ENCODE measurements at places on chromosomes 12 and 14.

DNA sequence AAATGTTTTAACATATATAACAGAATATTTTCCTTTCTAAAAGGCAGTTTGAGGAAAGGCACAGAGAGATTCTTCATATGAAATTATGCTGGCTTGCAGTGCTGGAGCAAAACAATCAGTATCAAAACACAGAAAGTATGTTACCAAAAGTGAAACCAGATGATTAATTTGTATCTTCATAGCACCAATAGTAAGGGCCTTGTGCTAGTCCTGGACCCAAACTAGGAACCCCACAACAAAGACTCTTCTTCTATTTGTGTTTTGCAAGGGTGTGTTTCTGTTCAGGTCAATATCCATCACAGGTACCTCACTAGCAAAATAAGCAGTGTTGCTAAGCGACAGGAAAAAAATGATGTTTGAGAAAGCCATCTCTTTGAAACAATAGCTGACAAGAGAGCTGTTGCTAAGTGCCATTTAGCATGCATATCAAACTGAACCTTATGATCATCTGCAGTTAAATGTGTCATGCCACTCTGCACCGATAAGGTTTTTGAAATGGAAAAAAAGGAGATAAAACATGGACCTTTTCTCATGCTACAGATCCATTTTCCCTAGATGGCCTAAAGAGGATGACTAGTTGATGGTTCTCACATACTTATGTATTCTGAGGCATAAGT, 196.2 kb upstream of the ALG10 start:
- no peak for DNase-seq
- no peaks in the 10 kb centered on the region for H3K4me1 ChIP-seq
- no peaks in the 10 kb centered on the region for H3K36me3 ChIP-seq
- H3K4me3 ChIP-seq: no peak overlapping the region
- H3K27me3 ChIP-seq: no peaks in the 10 kb centered on the region

DNA sequence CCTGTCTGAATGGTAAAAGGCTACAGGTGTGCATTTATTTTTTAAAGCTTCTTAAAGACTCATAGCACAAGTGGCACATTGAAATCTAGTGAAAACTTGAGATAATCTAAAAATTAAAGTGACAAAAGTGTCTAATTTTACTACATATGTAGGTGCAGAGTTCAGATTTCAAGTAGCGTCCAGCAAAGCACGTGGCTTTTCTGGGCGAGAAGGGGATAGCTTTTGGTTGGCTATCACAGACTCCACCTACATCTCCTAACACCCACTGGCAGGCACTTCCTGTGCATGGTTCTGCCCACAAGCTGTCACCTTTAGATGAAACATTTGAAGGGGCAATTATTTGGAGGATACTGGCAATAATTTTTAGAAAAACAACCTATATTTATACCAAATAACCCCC, 1.9 kb upstream of the PITPNM2 start:
- peaks cover 4% of the 10 kb centered on the region for H3K4me1 ChIP-seq
- no peak overlapping the region for H3K4me3 ChIP-seq
- H3K27ac ChIP-seq: no peak overlapping the region
- peaks cover 3% of the 10 kb centered on the region for H3K36me3 ChIP-seq
- DNase-seq: no peak

DNA sequence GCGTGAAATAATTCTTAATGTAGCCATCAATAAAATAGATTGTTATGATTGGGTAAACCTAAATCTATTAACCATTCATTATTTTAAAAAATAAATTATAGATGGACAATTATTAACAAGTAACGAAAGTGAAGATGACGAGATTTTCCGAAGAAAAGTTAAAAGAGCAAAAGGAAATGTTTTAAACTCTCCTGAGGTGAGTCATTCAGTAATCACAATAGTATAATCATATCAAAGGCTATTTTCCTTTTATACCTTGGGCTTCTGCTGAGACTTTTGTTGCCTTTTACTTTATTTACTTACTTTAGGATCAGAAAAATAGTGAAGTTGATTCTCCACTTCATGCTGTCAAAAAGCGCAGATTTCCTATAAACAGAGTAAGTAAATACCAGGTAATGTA, 45.6 kb downstream of the FANCM start:
- no peak overlapping the region for H3K4me3 ChIP-seq
- H3K27me3 ChIP-seq: no peaks in the 10 kb centered on the region
- no peaks in the 10 kb centered on the region for H3K4me1 ChIP-seq
- H3K36me3 ChIP-seq: no peaks in the 10 kb centered on the region
- no peak for DNase-seq
- no peak overlapping the region for H3K27ac ChIP-seq

- H3K4me3 ChIP-seq: no peak overlapping the region
- H3K27me3 ChIP-seq: no peaks in the 10 kb centered on the region
- no peak overlapping the region for H3K27ac ChIP-seq
- H3K36me3 ChIP-seq: no peaks in the 10 kb centered on the region
- H3K4me1 ChIP-seq: no peaks in the 10 kb centered on the region
Measured at GRCh38 chr14:22231018-22231417, 358.0 kb downstream of the DAD1 start.

- no peaks in the 10 kb centered on the region for H3K27me3 ChIP-seq
- DNase-seq: peak; percentile 3
- H3K4me1 ChIP-seq: no peaks in the 10 kb centered on the region
- H3K4me3 ChIP-seq: no peak overlapping the region
- H3K27ac ChIP-seq: no peak overlapping the region
Measured at GRCh38 chr12:69396041-69396440, 36.5 kb downstream of the YEATS4 start.

GRCh38 chr14:28949503-28949902, 182.9 kb downstream of the FOXG1 start:
- H3K4me3 ChIP-seq: no peak overlapping the region
- H3K27ac ChIP-seq: no peak overlapping the region
- DNase-seq: no peak
- no peaks in the 10 kb centered on the region for H3K27me3 ChIP-seq
- no peaks in the 10 kb centered on the region for H3K36me3 ChIP-seq
